ENCODE measurements at places on chromosomes 4 and X.

DNA sequence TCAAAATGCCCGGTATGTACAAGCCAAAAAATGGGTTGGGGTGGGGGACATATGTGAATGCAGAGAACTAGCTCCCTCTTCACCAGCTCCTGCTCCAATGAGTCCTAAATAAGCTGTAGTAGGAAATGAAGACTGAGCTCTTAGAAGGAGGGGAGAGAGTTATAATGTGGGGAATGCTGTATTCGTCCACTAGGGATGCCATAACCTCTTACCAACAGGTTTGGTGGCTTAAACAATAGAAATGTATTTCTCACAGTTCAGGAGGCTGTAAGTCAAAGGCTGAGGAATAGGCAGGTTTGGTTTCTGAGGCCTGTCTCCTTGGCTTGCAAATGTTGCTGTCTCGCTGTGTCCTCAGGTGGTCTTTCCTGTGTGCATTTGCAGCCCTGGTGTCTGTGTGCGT, 4.4 kb upstream of the INPP4B start:
- DNase-seq, result no peak

GRCh38 chr4:1234309-1234695, 14.6 kb downstream of the CTBP1 start:
- DNase-seq, result no peak

DNA sequence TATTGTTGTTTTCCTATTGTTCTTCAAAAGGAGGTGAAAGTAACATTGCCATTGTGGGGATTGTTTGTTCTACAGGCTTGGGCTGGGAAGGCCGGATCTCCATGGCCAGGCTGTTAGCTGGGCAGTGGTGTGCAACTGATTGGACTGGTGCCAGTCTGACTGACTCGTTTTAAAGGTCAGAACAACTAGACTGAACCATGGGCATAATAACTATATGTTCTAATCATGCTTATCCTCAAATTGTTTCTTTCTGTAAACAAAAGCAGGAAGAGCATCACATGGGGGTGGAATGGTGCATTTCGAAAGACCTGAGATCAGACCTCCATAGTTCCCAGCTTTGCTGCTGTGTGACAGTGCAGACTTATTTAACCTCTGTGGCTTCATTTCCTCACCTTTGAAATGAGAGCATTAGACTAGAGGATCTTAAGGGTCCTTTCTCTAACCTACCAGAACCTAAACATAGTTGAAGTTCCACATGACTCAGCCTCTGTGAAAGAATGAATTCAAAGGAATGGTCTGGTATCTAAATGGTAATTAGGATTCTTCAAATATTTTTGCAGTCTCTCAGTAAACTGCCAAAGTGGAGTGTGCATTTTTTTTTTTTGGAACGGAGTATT, 66.7 kb upstream of the PGRMC2 start:
- peak; percentile 88 for DNase-seq

DNA sequence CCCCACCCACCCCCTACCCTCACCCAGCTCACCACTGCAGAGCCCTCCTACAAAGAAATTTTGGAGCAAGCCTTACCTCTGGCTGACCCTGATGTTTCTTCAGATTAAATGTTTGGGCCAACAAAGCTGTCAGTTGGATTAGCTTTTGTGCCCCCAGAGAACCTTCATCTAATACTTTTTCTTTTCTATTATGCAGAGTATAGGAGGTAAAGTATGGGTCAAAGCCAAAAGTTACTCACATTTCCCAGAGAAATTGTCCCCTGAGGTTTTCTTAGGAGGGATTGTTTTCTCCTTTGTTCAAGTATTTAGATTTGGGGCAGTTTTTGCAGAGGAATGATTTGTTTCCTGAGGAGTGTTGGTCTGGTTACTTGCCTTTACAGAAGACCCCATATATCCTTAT, 69.5 kb downstream of the AASDH start:
- no peak for DNase-seq

DNA sequence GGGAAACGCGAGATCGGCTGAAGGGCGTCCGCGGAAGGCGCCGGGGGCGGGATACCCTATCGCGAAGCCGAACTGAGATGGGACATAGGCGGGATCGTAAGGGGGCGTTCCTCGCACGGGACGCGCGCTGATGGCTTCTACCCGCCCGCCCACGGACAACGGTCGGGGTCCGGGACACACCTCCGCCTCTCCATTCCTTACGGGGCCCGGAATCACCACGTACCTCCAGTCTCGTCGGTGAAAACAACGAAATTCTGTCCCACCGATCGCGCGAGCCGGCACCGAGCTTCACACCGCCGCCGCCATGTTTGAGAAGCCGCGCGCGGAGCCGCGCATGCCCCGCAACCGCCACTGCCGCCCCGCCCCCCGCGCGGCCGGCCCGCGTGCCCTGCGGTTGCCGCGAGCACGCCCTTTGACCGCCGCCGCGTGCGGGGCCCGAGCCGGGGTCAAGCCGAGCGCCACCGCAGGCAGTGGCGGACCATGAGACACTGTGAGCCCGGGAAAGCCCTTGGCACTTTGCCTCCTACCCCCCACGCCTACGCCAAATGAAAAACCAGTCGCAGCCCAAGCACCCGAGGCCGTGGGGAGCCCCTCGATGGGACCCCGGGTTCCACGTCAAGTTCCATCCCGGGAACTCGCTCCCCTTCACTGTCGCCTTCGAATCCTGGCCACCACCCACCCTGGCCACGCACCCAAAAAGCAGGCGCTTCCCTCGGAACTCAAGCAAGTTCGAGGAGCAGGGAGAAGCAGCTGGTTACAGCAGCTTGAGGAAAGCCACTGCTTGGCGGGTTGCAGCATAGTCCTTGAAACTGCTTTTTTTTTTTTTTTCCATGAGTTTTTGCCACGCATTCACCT, at the start of gene SCML2:
Gene SCML2 (minus strand): TSS at position 320 of the 855 bp plus-strand sequence. CDS start 20,617 bp downstream, outside the sequence.
- peak; percentile 13 for DNase-seq

- no peak for DNase-seq
Observed at GRCh38 chr4:140935254-140935653, 179.1 kb upstream of the TBC1D9 start.

DNA sequence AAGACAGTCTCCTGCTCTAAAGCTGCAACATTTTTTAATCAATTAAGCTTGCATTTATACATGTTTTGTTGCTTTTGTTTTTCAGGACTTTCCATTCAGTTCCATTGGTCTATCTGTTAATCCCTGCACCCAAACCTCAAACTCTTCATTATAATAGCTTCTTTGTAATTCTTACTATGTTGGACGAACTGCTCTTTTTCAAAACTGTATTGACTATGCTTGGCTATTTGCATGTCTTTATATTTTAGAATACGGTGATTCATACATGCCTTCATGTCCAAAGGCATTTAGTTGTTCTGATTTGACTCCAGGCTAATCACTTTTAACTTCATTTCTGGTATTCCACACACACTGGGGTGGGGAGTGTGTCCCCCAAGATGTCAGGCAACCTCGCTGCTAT, 14.1 kb downstream of the MAGEC1 start:
- DNase-seq, result no peak

GRCh38 chr4:184437565-184438265, 36.6 kb downstream of the IRF2 start:
- peak; percentile 14 for DNase-seq

DNA sequence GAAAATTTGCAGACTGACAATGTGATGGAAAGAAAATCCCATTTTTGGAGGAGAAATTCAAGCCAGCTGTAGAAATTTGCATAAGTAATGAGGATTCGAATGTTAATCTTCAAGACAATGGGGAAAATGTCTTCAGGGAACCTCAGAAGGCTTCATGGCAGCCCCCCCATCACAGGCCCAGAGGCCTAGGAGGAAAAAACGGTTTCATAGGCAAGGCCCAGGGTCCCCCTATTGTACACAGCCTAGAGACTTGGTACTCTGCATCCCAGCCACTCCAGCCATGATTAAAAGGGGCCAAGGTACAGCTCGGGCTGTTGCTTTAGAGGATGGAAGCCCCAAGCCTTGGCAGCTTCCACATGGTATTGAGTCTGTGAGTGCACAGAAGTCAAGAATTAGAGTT, 303.6 kb upstream of the PCDH7 start:
- no peak for DNase-seq

GRCh38 chrX:149205937-149206336, 299.2 kb downstream of the IDS start:
- no peak for DNase-seq

GRCh38 chr4:63644396-63644795, 764.9 kb downstream of the TECRL start:
- DNase-seq, result no peak

DNA sequence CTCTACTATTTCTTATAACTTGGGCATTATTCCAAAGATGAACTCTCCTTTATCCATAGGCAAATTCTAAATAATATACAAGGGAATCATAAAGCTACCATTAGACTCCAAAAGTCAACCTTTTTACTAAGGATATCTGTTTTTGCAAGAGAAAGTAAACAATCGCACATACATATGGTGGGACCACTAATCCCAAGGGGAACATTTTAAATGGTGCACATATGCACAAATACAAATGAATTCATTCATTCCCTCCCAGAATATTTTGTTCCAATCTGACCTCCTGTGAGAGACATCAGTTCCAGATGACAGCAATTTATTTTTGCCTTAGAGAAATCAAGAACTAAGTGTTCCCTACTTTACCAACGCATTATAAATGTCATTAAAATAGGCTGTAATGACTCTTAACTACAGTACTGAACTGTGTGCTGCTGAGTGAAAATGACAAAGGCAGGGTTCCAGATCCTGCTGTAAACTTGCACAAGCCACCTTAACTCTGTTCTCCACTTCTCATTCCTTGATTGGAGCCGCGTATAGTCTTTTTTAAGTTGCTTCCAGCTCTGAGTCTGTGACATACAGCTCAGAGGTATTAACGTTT, 2.0 kb downstream of the DHX15 start:
- no peak for DNase-seq

- no peak for DNase-seq
Observed at GRCh38 chr4:168960716-168961115, 49.3 kb downstream of the CBR4 start.

DNA sequence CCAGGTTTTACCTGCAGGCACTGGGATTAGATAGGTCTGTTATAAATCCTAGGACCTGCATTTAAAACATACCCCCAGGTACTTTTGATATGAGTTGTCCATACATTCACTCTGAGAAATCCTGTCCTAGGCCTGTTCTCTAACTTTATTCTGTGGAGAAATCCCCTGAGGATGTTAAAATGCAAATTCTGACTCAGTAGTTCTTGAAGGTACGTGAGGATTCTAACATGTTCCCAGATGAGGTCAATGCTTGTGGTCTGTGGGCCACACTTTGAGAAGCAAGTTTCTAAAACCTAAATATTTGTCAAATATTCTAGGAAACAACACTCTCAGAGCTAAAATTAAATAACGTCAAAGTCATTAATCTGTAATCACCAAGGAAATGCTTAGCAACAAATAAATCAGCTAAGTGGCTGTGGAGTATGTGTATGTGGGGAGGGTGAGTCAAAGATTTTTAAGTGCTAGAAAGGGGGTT, 101.3 kb upstream of the MAGEB16 start:
- no peak for DNase-seq

DNA sequence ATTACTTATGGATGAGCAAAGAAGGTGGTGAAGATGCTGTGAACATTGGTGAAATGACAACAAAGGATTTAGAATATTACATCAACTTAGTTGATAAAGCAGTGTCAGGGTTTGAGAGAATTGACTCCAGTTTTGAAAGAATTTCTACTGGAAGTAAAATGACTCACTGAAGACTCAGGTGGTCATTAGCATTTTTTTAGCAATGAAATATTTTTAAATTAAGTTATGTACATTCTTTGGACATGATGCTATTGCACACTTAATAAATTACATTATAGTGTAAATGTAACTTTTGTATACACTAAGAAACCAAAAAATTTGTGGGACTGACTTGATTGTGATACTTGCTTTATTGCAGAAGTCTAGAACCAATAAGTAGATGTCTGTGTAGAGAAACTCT, 56.9 kb downstream of the USO1 start:
- DNase-seq, result peak; percentile 5

DNA sequence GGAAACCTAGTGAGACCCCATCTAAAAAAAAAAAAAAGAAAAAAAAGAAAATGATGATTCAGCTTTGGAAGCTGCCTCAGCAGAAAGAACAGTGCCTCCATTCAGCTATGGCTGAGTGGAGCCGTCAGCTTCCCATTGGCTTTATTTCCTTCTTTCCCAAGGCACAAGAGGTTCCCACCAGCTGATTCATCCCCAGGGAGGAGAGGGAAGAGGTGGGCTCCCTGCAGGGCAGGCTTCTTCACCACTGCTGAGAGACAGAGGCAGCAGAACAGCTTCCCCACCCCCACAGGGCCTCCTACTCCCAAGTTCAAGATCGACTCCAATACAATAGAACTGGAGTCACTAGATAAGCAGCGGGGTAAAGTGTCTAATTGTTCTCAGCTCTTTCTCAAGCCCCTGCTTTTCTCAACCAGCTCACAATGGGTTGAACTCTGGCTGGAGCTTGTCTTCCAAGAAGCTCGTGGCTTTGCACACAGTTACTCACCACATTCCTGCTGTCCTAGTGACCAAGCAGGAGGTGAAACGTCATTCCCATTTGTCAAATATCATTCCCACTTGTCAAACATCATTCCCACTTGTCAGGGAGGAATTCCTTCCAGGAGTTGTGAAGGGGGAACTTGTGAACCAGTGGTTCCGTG, 47.8 kb downstream of the FHDC1 start:
- DNase-seq, result peak; percentile 70

DNA sequence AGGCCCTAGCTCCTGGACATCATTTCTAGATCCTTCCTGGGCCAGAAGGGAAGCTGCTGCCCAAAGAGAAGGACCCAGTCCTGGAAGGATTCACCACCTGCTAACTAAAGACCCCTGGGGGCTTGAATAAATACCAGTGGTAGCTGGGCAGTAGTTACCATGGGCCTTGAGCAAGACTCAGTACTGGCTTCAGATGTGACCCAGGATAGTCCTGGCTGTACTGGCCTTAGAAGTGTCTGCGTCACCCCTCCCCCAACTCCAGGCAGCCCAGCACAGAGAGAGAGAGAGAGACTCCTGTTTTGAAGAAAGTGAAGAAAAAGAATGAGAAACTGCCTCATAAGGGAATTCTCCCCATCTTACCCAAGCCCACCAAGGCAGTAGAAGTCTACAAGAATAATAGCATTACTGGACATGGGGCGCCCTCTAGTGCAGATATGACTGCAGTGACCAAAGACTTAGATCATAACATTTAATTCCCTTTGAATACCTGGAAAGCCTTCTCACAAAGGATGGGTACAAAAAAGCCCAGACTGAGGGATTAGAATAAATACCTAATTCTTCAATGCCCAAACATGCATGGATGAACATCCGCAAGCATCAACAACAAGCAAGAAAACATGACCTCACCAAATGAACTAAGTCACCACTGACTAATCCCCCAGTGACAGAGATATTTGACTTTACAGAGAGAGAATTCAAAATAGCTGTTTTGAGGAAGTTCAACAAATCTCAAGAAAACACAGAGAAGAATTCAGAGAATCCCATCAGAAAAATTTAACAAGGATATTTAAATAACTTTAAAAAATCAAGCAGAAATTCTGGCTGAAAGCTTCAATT, 171.8 kb downstream of the HNRNPD start:
- peak; percentile 46 for DNase-seq

DNA sequence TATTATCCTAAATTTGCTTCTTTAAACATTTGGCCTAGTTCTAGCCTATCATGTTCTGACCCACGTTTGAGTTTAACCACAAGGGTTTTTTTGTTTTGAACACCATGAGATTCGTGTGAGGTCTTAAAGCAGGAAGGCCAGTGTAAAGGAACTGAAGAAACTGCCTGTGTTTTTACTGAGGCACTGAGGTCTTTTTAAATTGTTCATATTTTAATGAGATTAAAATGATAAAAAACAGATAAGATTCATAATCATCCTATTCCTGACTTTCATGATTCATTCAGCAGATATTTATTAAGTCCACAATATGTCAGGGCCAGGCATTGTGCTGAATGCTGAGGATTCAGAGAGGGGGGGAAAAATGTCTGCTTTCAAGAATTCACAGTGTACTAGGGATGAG, 3.2 kb downstream of the RPS6KA3 start:
- DNase-seq, result peak; percentile 30

GRCh38 chr4:37803348-37803973, 23.0 kb upstream of the PGM2 start:
- DNase-seq, result peak; percentile 72
